ENCODE measurements at places on chromosomes 5 and 9. TPM values are rescaled to one million over a fixed set of nuclear protein-coding genes. Genes with fewer than 3 reads are reported as not detected.

DNA sequence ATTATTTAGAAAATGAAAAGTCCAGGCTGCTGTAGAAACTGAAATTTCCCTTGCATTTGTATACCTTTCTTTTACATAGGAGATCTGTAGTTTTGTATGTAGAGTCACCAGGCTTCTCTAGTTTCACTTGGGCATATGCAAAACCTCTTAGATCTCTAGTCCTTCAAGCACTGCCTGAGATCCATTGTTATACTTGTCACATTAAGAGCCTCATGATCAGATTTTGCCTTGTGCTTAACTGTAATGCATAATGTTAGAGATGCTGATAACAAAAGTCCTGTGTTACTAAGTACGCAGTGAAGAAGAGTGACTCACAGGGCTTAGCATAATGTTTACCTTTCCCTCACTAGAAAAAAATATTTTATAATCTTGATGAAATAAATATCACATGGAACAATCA lies 250.2 kb downstream of the CYLC2 start:
- DNase-seq, result no peak

DNA sequence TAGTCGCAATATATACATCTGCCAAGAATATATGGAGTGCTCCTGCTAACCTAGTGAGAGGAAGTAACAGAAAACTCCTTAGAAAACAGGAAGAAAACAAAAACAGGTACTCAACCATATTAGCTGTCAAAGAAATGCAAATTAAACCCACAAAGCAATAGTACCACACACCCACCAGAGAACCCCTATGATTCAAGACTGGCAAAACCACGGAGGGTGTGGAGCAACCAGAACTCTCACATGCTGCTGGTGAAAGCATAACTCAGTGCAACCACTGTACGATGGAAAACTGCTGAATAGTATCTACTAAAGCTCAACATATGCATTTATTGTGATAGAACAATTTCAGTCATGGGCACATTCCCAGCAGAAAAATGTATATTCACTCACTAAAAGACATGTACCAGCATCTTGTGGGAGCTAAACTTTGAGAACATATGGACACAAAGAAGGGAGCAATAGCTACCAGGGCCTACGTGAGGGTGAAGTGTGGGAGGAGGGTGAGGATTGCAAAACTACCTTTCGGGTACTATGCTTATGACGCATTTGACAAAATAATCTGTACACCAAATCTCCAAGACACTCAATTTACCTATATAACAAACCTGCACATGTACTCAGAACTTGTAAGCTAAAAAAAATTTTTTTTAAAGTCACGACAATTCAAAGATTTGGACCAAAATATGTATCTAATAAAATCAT lies 34.0 kb downstream of the PTPN3 start:
- no peak for DNase-seq

DNA sequence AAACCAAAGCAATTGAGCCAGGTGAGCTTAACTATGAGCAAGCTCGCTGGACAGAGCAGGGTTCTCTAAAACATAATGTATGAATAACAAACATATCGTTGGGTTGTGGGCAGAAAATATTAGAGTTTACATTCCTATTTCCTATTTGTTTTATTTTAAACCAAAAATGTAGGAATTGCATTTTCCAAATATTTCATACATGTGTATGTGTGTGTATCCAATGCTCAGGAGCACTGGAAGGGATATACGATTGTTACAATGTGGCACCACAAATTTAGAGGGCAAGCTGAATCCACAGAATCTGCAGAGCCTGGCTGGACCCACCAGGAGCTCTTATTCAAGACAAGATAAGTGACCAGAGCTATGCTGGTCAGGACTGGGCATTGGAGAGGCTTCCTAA lies 325.3 kb upstream of the HAPLN1 start:
- no peak for DNase-seq

GRCh38 chr5:164637931-164638521 lies 1132.6 kb downstream of the MAT2B start:
- no peak for DNase-seq

- no peak for DNase-seq
Observed at GRCh38 chr5:120096413-120096812, 367.7 kb upstream of the PRR16 start.

DNA sequence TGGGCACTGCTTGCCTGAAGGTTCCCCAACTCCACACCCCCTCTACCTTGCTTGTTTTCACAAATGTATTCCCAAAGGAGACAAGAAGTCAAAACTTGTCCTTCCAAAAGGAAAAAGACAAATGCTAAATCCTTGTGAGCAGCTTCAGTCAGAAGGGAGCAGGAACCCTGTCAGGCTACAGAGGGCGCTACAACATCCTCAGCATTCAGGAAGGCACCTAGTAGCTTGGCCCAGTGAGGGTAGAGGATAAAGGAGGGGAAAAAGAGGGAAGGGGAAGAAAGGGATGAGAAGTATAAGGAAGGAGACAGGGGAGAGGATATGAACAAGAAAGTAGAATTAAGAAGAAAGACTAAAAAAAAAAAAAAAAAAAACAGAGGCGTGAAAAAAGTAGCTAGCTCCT lies 97.5 kb downstream of the MLLT3 start:
- no peak for DNase-seq

DNA sequence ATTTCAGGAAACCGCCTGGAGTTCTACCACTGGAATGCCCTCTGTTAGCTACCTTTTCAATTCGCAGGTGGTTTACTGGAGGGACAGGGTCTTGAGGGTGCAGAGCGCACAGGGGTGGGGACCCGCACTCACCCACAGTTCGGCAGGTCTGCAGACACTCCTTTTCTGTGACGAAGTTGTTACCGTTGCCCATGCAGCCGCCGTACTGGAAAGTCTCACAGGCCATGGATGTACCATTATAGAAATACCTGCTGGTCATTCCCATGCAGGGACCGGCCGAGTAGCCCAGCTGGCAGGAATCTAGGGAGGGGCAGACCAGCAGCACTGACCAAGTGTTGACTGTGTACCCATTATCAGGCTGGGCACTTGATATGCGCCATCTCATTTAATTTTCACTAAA lies 16.8 kb downstream of the AMBP start:
- no peak for DNase-seq

- no peak for DNase-seq
Observed at GRCh38 chr5:72194846-72195245, 87.6 kb downstream of the MAP1B start.

GRCh38 chr5:22693121-22693520 lies 160.0 kb downstream of the CDH12 start:
- no peak for DNase-seq

Gene ANKRD34B
- not detected for total RNA-seq

Gene PCDHGA1
- 1.2 TPM for total RNA-seq

Gene PGM5
- 11.6 TPM for total RNA-seq

Gene KCNIP1
- total RNA-seq, result 1.6 TPM
